ENCODE measurements at places on chromosomes 1 and 21. TPM values are rescaled to one million over a fixed set of nuclear protein-coding genes. Genes with fewer than 3 reads are reported as not detected.

TRIM62 gene
- 2.7 TPM for total RNA-seq

ITLN1 gene
- not detected for total RNA-seq

CCDC24 gene
- total RNA-seq = 1.9 TPM

PEA15 gene
- total RNA-seq = 208 TPM

TSSK3 gene
- total RNA-seq = 0.27 TPM

CLCC1 gene
- total RNA-seq = 36.2 TPM

GSTM1 gene
- total RNA-seq = 12.2 TPM

C8B gene
- total RNA-seq = not detected

GUCA2A gene
- not detected for total RNA-seq

CLCNKB gene
- total RNA-seq = not detected

VHLL gene
- not detected for total RNA-seq

SEC22B gene
- 44.8 TPM for total RNA-seq

PDPN gene
- not detected for total RNA-seq

DCST1 gene
- not detected for total RNA-seq

ANGPTL7 gene
- not detected for total RNA-seq

All from thoracic aorta endothelial cell (primary cell).